ENCODE measurements at places on chromosomes 1 and 21.
A peak's percentile ranks its signal among the peaks of the same experiment; 100 is the strongest.

DNA sequence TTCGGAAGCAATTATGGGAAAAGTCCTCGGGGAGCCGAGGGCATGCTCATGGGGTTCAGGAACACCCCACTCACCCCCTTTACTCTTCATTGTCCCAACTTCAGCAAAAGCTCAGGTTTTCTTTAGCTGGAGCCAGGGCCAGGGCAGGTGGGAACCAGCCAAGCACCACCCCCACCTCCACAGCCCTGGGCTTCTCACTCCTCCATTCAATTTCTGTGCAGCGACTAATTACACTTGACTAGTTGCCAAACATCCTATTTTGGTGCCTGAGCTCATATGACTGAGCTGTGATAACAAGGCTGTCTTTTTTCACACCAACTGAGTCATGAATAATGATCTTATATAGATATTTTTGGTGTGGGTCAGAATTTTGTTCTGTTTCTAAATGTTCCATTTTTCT, 257.2 kb upstream of the AJAP1 start:
- no peak for DNase-seq

DNA sequence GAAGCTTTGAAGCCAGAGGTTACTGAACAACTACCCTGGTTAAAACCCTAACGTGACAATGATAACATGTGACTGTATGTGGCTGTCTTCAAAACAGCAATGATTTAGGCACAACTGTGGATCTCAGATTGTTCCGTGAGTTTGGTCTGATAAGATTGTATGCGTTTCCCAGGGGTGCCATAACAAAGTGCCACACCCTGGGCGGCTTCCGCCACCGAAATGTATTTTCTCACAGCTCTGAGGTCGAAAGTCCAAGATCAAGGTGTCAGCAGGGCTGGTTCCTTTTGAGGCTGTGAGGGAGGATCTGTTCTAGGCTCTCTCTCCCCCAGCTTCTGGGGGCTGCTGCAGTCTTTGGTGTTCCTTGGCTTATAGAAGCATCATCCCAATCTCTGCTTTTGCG, 29.5 kb upstream of the ERG start:
- no peak for DNase-seq

DNA sequence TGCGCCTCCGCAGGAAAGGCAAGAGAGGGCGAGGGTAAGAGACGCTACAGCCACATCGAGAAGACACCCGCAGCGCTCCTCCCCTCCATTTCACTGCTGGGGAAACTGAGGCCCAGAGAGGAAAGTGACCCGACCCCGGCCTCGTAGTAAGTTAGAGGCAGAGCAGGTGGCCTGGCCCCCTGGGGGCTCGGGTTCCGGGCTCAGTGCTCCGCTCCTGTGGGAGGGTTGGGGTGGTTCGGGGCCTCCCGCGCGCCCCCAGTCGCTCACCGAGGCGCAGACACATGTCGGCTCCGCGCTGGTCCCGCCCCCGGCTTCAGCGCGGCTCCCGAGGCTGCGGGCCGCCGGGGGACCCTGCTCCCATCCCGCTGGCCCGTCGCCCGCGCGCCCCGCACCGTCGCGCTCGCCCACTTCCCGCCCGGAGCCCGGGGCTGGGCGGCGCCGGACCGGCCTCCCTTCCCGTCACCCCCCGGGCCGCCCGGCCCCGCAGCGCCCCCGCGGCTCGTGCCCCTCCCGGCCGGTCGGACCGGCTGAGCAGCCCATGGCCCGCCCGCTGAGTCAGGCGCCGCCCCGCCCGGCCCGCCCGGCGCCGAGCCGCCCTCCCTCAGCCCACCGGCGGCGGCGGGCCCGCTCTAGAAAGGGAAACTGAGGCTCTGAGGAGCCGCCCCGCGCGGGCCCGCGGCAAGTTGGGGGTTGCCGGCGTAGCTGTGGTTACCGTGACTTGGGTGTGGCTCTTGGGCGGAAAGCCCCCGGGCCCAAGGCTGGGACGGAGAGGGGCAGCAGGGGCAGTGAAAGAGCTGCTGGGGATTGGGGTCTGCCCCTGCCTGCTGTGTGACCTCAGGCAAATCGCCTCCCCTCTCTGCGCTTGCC, at the start of gene TMEM54:
TMEM54 (minus strand) TSS at position 434 of the 867 bp plus-strand sequence; CDS start at position 283, 151 bp downstream.
- DNase-seq, result peak; percentile 79

- no peak for DNase-seq
These were observed 14.5 kb upstream of the MX1 start for GRCh38 chr21:41411449-41412089.

- DNase-seq, result no peak
These were observed 66.2 kb downstream of the FAAP20 start for GRCh38 chr1:2128189-2128901.

All from GM13977 (cell line).